Stimulated activated CD4-positive, alpha-beta T cell treated with anti-CD3 and anti-CD28 coated beads, Interleukin-4, amount 100 ng/mL, for 24 hours (primary cell): ENCODE measurements at places on chromosomes 1 and 21.

GRCh38 chr1:13794231-13795187 is 94.5 kb downstream of the PRDM2 start:
- no peak for DNase-seq

DNA sequence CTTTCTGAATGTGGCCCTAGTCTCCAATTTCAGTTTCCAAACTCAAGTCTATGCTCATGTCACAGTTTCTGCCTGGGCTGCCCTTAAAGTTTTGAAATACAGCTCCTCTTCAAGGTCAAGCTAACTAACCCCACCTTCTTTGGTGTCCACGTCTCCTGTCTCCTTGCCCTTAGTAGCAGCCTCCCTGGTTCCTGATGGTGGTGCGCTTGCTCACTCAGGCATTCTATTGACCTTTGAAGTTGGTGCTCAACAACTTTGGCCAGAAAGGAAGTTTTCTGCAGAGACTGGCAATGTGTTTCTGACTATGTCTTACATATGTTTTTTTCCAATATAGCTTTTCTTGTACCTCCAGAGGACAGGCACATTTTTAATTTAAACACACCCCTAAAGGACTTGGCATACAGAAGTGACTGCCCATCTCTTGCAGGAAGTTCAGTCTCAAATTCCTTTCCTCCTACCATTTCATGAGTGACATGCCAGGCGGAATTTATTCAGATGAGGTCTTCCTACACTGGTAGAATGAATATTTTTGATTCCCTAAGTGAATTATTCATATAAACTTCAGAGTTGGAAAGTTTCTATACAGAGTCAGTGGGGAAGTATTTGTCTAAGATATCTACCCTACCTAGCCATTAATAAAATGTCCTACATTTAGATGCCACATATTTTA is 364.3 kb upstream of the USP24 start:
- DNase-seq = no peak

GRCh38 chr21:30935889-30936168 is 54.4 kb upstream of the KRTAP11-1 start:
- no peak for DNase-seq

DNA sequence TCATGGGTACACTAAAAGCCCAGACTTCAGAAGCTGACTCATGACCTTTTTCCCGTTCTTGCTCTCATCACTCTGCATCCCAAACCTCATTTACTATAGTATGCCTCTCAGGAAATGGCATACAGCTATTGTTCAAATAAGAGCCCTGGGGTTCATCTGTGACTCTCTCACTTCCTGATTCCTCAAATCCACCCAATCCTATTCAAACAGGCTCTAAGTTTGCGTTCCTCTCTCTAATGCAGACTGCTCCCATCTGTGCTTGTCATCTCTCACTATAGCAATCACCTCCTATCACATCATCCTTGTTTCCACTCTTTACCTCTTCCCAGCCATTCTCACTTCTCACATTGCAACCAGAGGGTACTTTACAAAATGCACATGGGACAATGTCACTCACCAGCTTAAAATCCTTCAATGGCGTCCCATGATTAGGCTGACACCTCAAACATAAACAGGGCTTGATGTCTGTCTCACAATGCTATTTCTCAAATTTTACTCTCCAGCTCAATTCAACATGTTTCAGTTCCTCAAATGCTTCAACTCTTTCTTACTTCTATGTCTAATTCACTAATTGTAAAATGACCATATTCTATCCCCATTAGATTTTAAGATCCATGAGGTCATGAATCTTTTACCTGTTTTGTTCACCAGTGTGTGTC is 408.4 kb downstream of the NTNG1 start:
- DNase-seq = no peak

DNA sequence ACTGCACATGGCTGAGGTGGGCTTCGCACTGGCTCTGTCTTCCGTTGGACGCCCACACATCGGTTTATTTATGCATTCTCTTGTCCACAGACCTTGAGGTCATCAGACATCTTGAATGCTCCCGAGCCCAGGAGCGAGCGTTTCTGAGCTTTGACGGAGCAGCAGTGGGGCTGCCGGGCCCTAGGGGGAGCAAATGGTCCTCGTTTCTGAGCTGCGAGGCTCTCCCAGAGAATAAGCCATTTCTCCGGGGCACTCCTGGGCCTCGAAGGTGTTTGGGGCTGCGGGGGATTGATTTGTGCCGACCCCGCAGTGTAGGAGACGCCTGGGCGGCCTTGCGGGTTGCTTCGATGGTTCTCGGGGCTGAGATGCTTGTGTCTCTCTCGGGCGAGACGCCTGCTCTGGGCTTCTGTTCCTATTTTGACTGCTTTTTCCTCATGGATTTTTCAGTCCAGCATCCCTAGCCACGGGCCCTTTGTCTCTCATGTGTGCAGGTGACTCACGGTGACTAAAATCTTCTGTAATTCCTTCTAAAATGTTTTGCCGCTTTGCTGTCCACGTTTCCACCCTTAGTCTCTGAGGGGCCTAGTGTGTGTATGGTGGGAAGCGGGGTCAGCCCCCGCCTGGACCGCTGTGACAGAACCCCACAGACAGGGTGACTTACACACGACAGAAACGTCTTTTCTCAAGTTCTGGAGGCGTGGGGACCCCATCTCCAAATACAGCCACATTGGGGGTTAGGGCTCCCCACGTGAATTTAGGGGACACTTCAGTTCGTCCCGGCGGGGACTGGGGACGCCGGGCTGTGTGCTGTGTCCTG is 62.1 kb downstream of the FAAP20 start:
- DNase-seq = no peak

DNA sequence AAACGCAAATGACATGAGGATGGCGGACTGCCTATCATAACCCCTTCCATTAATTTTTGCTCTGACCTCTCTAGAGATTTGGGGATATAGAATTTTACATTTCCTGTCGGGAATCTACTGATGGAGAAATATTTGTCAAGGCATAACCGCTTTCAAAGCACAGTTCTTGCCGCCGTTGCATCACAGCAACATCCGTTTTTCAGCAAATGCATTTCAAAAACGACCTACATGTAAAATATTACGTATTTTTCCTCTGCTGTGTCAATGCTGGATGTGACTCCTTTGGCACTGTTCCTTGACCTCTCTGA is 4.9 kb downstream of the MIER1 start:
- no peak for DNase-seq

- no peak for DNase-seq
These were observed 219.2 kb downstream of the RERE start for GRCh38 chr1:8598060-8598724.

- no peak for DNase-seq
These were observed 1.2 kb upstream of the PIK3C2B start for GRCh38 chr1:204495777-204496176.

- DNase-seq = no peak
These were observed 10.2 kb upstream of the STMN1 start for GRCh38 chr1:25916460-25916859.

- no peak for DNase-seq
These were observed 46.4 kb downstream of the DHX9 start for GRCh38 chr1:182885591-182885990.

DNA sequence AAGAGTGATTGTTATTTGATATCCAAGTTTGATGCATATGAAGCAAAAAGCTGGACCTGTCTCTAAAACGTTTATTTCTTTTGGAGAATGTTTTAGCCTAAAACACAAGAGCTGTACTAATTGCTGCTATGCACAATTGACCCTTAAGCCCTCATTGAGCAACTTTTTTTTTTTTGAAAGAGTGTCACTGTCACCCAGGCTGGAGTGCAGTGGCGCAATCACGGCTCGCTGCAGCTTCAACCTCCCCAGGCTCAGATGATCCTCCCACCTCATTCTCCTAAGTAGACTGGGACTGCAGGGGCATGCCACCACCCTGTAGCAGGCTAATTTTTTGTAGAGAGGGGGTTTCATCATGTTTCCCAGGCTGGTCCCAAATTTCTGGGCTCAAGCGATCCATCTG is 129.1 kb downstream of the PIK3R3 start:
- no peak for DNase-seq

GRCh38 chr1:178137238-178137637 is 43.3 kb downstream of the RASAL2 start:
- no peak for DNase-seq

- no peak for DNase-seq
These were observed 28.9 kb downstream of the RNF2 start for GRCh38 chr1:185074307-185074706.

- no peak for DNase-seq
These were observed 4.9 kb upstream of the MAPKAPK2 start for GRCh38 chr1:206679738-206680211.

GRCh38 chr1:193697776-193698175 is 511.4 kb upstream of the B3GALT2 start:
- no peak for DNase-seq

DNA sequence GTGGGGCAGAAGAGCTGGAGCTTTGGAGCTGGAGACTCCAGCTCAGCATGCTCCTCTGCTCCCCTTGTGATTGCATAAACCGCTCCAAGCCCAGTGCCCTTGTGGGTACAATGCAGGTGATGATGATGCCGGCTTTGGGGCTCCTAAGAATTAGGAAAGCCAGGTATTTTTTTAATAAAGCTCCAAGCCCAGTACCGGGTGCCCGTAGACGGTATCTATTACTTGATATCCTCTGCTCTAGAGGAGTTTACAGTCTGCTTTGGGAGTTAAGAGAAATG is 27.2 kb downstream of the TENT5C start:
- no peak for DNase-seq

- no peak for DNase-seq
These were observed 231.7 kb upstream of the AJAP1 start for GRCh38 chr1:4422504-4423289.

GRCh38 chr1:241250465-241250864 is 106.5 kb downstream of the RGS7 start:
- no peak for DNase-seq

DNA sequence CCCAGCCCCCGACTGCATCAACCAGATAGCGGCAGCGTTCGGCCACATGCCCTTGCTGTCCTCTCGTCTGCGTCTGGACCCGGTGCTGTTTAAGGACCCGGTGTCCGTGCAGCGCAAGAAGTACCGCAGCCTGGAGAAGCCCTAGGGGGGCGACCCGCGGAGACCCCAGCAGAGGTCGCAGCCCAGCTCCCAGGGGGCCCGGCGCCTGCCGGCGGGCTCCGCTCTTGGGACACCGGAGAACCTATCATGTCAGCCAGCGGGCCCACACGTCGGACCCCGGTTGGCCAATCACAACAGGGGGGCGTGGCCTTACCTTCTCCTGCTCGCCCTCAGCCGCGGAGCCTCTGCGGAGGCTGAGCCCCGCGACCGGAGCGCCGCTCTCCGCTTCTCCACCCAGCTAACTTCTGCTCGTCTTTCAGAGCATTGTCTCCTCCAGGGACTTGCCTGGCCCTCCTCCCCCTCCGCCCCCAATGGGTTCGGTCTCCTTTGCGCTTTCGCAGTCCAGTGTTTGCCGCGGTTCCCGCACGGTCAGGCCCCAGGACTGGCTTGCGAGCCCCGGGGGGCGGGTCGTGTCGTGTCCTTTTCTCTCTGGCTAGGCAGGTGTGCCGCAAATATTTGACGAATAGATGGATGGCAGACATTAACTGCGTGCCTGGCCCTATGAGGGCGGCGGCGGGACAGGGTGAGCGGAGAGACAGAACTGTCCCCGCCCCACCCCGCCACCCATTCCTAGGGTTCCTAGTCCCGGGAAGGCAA is 10.5 kb downstream of the SLC30A2 start:
- peak; percentile 94 for DNase-seq

DNA sequence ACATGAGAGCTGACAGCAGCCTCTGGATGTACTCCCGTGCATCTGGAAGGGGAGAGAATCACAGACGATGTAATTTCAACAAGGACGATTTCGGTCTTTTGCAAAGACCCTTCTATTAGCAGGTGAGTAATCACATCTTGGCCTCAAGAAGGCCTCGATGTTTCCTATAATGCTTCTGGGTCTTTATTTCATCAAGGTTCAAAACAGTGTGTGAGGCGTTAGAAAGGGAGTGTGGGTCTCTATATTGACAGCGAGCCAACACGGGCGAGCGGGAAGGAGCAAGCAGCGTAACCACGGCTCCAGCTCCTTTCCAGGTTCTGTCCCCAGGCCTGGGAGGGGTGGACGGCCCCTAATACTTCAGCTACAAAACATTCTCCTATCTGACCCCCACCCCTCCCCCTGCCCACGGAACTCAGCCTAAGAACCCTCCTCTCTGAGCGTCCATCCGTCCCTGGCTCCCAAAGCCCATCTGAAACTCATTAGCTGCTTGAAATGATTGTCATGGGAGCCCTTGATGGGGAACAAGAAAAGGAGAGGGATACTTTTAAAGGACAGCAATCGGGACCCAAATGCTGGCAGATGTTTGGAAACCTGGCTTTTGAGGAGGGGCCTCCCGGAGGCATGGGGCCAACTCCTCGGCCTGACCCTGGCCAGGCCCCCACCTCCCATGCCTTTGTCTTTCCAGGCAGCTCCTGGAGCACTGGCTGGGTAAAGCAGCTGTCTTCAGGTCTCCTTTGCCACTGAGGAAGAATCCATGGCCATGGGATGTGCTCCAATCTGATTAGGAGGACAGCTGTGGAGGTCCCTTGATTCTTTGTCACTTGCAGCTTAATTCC is 250.8 kb downstream of the FOXD2 start:
- no peak for DNase-seq

DNA sequence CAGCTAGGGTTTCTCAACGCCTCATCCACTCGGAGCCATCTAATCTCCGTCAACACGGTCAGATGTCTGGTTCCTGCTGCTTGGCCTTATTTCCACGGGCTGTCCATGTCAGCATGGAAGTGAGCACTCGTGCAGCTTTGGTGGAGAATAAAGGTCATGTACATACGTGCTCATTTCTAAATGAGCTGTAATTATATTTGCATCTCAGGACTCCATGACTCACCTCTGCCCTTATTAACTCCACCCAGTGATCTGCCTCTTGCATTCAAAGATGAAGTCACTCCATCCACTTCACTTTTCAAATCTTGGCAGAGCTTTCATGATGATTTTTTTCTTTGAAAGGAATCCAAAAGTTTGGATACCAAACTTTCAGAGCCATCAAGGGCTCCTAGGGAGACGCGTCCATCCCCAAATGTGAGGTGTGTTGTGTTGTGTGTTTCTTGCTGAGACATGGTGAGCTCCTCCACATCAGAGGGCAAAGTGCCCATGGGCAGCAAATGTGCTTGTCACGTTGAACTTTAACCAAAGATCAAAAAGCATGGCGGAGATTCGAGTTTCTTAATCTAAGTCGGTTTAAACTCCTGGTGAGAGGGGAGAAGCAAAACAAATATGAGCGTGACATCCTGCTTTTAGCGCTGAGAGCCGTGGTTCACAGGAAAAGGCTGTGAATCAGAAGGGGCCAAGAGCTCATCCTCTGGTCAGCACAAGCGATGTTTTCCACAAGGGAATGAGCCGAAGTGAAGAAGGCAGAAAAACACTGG is 68.6 kb upstream of the ERRFI1 start:
- no peak for DNase-seq
